ENCODE measurements at places on chromosomes 11 and 22.

DNA sequence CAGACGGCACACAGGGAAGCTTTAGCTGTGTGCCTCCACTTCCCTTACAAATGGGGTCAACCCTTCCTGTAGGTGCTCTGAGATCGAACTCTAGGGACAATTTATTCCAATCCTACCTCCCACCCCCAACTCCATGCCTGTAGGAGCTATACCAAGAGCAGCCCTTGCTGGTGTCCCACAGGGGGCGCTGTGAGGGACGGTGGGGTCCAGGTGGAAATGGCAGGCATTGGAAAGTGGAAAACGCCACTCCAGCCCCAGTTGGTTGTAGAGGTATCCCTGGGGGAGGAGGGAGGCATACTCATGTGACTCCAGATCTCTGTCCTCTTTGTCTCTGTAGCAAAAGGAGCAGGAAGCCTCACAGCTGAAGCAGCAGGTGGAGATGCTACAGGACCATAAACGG, 161.3 kb downstream of the MYO18B start:
- DNase-seq: no peak

DNA sequence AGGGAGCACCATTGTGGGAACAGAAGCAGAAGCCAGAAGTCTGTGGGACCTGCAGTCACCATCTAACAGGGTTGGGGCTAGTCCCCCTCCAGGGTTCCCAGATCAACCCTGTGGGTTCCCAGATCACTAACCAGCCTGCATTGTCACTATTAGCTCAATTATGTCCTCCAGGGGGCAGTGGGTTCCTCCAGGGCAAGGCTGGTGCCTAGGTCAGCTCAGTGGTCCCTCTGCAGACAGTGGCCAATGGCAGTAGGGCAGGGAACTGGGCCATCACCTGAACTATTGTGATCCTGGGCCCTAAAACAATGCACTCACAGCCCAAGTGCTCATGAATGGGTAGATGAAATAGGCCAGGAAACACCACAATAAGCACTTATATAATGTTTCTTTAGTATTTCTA, 18.8 kb upstream of the PRSS23 start:
- DNase-seq: no peak

DNA sequence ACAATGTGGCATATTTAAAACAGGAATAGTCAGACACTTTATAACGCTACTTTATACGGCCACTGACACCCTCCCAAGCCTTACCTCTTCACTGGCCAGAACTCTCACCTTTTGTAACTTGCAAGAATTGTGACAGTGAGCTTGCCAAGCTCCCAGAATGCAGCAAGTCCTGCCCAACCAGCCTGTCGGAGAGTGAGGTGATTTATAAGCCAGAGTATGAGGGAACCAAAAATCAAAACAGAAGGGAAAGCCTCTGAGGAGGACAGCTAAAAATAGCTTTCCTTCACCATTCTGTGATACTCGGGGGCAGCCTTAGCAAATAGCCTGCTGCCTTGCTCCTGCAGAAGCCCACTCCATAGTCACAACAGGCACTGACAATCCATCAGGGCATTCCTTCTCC, 229.7 kb downstream of the FAM76B start:
- DNase-seq: no peak

- peak; percentile 45 for DNase-seq
Observed at GRCh38 chr11:130431331-130431773, 2.9 kb upstream of the ADAMTS8 start.

DNA sequence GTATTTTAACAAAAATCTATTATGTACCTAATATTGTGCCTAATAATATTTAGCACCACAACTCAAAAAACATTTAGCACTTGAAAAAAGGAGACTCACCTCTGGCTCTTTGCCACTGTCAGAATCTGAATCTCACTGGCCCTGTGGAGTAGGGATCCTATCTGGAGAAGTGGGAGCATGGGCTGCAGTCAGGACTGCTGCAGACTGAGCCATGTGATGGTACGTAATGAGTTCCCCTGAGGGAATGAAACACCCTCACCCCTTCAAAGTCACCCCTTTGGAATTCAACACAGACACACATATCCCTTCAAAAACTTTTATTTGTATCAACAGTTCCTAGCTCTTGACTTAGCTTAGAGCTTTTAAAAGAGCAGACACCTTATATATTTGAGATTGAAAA, 6.5 kb downstream of the PTPMT1 start:
- no peak for DNase-seq

- DNase-seq: peak; percentile 17
Observed at GRCh38 chr11:10807493-10808234, 1.1 kb downstream of the EIF4G2 start.

DNA sequence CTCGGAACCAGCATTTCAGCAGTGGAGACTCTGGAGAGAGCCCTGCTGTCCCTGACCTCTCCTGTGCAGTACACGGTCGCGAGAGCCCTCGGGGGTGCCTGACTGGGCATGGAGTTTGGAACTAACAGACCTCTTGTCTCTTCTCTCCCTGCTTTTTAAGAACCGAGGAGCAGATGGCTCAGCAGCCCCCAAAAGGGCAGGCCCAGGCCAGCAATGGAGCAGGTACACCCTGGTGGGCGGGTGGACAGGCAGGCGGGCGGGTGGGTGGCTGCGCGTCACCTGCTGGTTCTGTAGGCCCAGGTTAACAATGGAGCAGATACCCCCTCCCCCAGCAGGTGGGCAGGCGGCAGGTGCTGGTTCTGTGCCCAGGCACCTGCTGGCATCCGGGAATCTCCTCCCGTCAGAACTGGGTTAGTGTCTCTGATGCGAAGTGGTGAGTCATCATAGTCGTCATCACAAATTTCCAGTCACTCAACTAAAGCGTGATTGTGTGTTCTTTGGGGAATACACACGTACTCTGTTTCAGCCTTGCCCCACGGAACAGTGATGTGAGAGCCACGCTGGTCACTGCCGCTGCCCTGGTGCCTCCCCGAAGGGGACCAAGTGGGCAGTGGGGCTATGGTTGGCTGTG, 41.1 kb downstream of the GRAMD4 start:
- DNase-seq: no peak

DNA sequence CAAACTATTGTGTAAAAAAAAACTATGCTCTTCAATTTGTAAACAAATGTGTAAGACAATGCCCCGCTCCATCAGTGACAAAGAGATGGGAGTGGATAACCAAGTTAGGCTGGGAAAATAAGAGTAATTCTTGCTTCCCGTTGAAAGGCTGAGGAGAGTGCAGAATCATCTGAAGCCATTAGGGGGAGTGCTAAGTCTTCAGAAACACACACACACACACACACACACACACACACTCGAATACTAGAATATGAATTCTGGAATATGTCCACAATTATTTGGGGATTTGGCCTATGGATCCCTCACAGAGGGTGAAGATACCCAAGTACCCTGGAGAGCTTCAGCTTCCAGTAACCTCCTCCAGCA, 27.8 kb upstream of the ROBO3 start:
- no peak for DNase-seq

- no peak for DNase-seq
Observed at GRCh38 chr11:100269516-100269915, 417.6 kb upstream of the ARHGAP42 start.

Data from stimulated activated CD8-positive, alpha-beta memory T cell treated with anti-CD3 and anti-CD28 coated beads, Interleukin-7, amount 100 ng/mL, for 24 hours (primary cell).